ENCODE measurements at places on chromosomes 11 and 22.

DNA sequence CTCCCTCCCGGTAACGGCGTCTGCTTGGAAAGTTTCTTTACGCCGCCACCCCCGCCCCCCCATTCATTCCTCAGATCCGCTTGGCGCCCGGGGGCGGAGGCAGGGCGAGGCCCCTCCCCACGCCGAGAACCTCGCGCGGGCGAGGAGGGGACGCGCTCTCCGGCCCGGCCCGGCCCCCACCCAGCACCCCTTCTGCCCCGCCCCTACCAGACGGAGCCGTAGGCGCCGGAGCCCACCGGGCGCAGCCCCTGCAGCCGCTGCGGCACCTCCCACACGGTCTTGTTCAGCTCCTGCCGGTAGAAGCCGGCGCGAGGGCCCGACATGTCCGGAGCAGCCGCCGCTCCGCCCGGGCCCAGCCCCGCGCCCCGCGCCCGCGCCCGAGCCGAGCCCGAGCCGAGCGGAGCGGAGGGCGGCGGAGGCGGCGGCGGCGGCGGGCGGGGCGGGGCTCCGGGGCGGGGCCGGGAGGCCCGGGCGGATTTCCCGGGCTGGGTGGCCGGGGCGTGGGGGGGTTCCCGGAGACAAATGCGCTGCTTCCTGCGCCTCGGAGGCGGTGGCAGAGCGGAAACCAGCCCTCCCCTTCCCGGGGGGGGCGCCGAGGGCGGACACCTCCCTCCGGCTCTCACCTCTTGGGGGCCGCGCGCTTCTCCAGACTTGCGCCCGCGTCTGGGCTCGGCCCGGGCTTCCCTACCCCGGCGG lies at the start of gene MAPK11:
TSS of gene MAPK11 (minus strand) at position 411 of the 696 bp plus-strand sequence. CDS start at position 323, 88 bp downstream.
- DNase-seq = peak; percentile 85

DNA sequence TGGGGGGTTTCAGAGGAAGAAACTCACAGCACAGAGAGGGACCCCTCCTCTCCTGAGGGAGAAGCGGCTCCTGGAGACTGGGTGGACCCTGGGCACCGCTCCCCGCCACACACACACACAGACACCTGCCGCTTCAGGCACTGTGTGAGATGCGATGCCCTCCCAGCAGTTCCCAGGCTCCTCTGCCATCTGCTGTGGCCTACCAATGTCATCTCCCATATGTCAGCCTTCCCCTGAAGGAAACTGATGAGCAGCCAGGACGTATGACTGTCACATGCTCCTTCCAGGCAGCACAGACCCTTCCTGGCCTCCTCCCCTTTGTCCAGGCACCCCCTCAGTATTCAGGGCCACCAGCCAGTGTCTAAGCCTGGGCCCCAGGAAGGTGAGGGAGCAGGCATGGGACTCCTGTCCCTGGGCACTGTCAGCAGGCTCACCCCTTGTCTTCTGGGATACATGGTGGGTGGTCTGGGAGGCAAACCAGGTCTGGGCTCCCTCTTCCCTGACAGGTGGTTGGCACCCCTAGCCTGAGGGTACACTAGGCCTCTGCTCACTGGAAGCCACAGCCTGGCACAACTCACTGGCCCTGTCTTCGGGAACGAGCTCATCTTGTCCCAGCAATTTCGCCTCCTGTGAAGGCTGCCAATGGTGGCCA lies 11.8 kb upstream of the BCR start:
- no peak for DNase-seq

- no peak for DNase-seq
These were observed 19.8 kb upstream of the MPZL2 start for GRCh38 chr11:118283756-118284350.

DNA sequence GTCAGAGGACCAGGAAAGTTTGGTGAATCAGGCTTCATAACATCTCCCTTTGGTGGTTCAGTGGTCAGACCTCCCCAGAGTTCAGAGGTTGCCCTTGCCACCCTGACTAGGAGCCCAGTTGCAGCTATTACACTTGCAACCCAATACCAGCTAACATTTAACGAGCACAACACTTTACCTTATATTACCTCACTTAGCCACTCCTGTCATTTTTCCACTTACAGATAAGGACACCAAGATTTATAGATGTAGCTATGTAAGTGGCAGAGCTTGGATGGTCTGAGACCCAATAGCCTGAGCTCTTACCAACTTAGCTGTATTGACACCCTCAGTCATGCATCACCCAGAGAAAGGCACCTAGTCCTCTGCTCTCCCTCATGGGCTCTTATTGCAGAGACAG lies 234.7 kb downstream of the INSC start:
- DNase-seq = no peak

GRCh38 chr22:25368271-25368670 lies 148.8 kb downstream of the CRYBB2 start:
- DNase-seq = peak; percentile 83

GRCh38 chr11:117146521-117146920 lies 2.4 kb downstream of the PAFAH1B2 start:
- DNase-seq = no peak

DNA sequence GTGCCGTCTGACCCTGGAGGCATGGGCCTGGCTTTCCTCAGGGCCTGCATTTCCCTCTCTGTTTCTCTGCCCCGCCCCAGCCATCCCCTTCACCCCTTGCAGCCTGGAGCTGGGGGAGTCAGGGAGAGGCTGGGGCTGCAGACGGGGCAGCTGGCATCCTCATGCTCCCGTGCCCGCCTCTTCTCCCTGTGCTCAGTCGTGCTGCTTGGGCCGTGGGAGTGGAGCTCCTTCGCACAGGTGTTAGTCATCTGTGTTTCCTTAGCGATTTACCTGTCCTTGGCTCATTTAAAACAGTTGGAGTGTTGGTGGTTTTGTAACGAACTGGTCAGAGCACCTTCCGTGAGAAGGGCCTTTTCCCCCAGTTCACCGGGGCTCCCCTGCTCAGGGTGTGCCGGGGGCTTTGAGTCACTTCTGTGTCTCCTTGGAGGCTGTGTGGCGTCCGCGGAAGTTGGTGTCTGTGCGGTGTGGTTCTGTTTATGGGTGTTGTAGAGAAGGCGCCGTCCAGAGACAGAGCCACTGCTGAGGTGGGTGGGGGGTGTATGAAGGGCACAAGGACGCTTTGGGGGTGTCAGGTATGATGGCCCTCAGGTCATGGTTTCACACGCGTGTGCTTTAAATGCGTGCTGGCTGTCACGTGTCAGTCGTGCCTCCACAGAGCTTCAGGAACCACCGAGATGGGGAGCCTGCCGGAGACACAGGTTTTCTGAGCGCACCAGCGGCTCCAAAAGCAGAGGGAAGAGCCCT lies 19.5 kb downstream of the BRSK2 start:
- DNase-seq = no peak

GRCh38 chr22:46323162-46323561 lies 12.4 kb upstream of the TRMU start:
- no peak for DNase-seq

DNA sequence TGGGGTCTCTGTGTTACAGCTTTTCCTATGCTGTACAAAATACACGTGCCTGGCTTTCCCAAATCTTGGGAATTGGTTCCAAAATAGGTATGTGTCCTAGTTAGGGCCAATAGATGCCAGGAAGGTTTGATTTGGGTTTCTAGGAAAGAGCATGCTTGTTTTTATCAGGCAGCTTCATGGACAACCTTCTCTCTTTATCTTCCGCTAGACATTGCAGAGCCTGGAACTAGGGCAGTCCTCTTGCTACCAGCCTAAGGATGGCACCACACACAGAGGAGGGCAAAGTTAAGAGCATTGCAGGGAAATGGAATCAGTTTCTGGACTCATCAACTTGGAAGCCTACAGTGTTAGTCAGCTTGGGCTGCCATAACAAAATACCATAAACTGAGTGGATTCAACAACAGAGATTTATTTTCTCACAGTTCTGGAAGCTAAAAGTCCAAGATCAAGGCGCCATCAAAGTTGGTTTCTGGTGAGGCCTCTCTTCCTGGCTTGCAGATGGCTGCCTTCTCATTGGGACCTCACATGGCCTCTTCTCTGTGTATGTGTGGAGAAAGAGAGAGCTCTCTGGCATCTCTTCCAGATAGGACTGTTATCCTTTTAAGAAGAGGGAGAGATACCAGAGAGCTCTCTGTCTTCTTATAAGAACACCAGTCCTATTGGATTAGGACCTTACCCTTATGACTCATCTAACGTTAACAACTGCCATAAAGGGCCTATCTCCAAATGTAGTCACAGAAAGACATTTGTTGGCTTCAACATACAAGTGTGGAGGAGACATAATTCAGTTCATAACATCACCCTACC lies 27.3 kb upstream of the CREB3L1 start:
- no peak for DNase-seq

GRCh38 chr22:36668854-36669253 lies 34.7 kb downstream of the CACNG2 start:
- DNase-seq = no peak

GRCh38 chr22:24247011-24247507 lies 2.2 kb upstream of the GGT5 start:
- no peak for DNase-seq

- no peak for DNase-seq
These were observed 5.0 kb downstream of the FTH1 start for GRCh38 chr11:61962213-61963015.

DNA sequence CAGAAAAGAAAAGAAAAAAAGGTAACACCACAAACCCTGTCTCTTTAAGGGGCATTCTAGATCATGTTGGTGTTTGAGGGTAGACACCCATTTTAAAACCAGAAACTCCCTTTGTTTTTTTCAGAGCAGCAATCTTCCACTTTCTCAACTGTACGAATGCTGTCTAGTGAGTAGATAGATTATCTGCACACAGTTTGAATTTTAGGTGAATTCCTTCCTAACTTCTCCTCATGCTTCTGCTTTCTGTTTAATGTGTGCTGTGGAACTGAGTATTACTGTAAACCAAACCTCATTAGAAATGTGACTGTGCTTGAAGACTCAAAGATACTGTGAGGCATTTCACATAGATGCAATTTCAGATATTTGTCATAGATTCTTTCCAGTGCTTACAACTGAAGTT lies 102.4 kb downstream of the PRMT3 start:
- DNase-seq = no peak

- DNase-seq = no peak
These were observed 648.0 kb upstream of the KIRREL3 start for GRCh38 chr11:127648583-127648982.

GRCh38 chr11:69497221-69497787 lies 15.8 kb downstream of the LINC01488 start:
- peak; percentile 97 for DNase-seq

Measured in GM03348 (cell line).